ENCODE measurements at places on chromosomes 5 and 9. TPM values are rescaled to one million over a fixed set of nuclear protein-coding genes. Genes with fewer than 3 reads are reported as not detected.

The GGTA1 gene
- 11.1 TPM for total RNA-seq

The TMEM267 gene
- total RNA-seq: 6.2 TPM

The OR1J2 gene
- total RNA-seq: not detected

The TOR1A gene
- total RNA-seq: 25.4 TPM

The VCAN gene
- 0.69 TPM for total RNA-seq

The FOXD4L6 gene
- total RNA-seq: not detected

The TMEM252 gene
- not detected for total RNA-seq

The KIF20A gene
- 8.3 TPM for total RNA-seq

The IL5 gene
- not detected for total RNA-seq

The ORM2 gene
- not detected for total RNA-seq

The INSL4 gene
- total RNA-seq: not detected

The ABITRAM gene
- total RNA-seq: 4.2 TPM

The ENHO gene
- total RNA-seq: not detected

The THOC3 gene
- 46.1 TPM for total RNA-seq

All from dermis lymphatic vessel endothelial cell (primary cell).